Activated CD4-positive, alpha-beta T cell treated with anti-CD3 and anti-CD28 coated beads, Interleukin-2, amount 50 U/mL, for 24 hours (primary cell): ENCODE measurements at places on chromosomes 3 and 15.

- no peak for DNase-seq
Observed at GRCh38 chr3:16482770-16483531, 30.5 kb downstream of the RFTN1 start.

GRCh38 chr3:108271626-108272025 is 24.7 kb upstream of the HHLA2 start:
- DNase-seq, result no peak

DNA sequence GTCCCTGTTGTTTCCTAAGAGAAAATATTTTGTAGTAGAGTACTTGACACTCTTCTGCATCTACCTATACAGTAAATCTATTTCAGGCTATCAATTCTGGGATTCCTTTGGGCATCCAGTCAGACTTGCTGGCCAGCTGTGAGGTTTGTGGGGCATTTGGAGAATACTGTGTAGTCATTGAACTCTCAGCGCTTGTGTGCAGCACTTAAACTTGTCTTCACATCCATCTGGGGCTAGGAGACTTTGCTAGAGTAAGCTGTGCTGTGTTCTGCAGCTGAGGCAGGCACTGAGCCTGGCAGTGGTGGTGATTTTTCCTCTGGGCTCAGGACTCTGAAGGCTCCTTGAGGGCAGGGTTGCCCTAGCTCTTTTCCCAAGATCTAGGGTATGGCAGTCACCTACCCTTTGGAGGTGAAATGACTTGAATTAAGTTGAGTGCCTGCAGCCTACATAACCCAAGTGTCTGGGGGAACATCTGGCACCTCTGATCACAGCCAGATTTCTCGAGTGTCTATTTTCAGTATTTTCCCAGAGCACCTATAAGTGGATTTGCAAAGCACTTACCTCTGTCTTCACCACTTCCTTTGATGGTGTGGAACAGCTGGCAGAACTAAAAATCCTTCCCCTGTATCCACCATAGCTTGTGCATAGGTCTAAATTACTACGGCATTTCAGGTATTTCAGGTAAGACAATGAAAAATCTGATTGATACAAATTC is 19.3 kb downstream of the CLSTN2 start:
- DNase-seq, result no peak

- no peak for DNase-seq
Observed at GRCh38 chr3:4474683-4475490, 7.8 kb upstream of the SUMF1 start.

DNA sequence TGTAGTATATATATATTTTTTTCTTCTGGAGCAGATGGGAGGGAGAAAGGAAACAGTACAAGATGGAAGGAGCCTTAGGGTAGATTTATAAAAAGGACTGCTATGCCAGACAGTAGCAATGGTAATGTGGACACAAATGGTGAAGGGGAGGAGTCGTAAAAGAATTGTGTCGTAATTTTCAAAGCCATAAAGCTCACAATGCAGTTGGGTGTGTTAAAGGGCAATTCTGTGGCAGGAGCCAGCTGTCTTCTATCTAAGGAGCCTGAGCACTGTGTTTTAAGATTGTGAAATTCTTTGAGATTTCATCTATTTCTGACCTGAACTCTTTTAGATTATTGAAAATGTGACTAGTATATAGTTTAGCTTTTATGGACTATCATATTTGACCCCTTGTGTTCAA is 58.9 kb downstream of the CNOT10 start:
- DNase-seq, result no peak
